ENCODE measurements at places on chromosomes 2 and 18. TPM values are rescaled to one million over a fixed set of nuclear protein-coding genes. Genes with fewer than 3 reads are reported as not detected.

DNA sequence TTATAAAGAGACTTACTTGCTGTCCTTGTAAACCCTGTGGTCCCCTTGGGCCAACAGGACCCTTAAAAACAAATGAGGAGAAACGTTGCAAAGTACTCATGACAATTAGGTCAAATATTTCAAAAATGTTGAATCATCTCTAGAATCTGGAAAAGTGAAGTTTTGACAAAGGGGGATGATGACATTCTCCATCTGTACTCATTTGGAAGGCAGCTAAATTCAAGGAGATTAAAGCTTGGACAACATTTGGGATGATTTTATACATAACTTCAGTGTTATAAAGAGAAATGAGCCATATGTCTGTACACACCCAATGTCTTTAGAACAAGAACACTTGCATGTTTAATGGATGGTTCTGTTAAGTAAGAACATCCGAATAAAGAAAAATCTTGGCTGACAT is 92.9 kb downstream of the COL5A2 start:
- DNase-seq = no peak

- DNase-seq = no peak
Measured at GRCh38 chr2:133871545-133872209, 303.4 kb upstream of the NCKAP5 start.

GRCh38 chr18:23881778-23882177 is 132.8 kb upstream of the TTC39C start:
- DNase-seq = no peak

- DNase-seq = no peak
Measured at GRCh38 chr2:101827246-101827645, 129.7 kb downstream of the MAP4K4 start.

GRCh38 chr2:74625658-74626425 is 22.3 kb downstream of the M1AP start:
- no peak for DNase-seq

DNA sequence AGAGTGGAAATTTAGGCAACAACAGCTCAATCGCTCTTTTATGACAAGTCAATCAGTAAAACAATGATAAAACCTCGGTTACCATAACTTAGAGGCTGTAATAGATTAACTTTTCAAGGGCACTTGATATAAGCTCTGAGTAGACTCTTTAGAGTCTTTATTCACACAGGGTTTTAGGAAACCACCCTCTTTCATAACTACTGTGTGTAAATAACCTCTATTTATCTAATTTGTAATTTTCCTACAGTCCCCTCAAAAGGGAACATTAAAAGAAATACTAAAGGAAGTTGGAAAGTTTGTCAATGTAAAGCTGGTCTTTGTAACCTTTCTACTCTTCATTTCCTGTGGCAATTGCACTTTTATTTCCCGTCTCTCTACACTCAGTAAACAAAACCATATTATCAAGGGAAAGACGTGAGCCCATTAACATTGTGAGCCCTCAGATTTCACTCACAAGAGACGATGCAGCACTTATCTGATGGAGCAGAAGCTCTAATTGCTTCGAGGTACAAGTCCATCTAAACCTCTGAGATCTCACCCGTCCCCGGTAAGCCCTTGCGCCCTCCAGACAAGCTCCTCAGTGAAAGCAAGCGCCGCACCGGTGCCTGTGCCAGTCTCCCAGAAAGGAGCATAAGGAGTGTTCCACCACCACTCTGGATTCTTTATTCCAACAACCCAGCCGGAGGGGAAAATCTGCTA is 1.1 kb upstream of the HOXD1 start:
- DNase-seq = no peak

DNA sequence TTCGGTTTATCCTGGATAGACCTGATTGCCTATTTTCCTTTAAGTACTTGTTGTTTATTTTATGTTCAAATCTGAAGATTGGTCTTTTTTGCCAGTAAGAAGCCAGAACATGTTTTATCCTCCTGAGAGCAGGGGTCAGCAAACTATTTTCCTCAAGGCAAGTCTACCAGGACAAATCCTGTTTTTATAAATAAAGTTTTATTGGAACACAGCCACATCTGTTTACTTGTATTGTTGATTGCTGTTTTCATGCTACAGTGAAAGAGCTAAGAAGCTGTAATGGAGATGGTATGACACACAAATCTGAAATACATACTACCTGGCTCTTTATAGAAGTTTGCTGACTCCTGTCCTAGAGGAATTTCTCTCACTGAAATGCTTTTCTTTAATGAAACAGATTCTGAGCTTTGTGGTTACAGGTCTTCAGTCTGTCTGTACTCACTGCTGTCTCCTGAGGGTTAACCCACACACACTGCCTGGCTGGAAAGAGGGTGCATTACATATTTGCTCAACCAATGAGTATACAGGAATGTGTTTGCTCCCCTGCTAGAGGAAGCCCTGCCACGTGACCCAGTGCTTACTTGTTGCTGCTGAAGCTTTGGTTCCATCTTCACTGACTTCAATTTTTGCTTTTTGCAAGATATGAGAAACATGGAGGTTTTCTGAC is 22.6 kb downstream of the MRPL44 start:
- DNase-seq = no peak

GRCh38 chr2:15725101-15725781 is 133.6 kb downstream of the DDX1 start:
- no peak for DNase-seq

DNA sequence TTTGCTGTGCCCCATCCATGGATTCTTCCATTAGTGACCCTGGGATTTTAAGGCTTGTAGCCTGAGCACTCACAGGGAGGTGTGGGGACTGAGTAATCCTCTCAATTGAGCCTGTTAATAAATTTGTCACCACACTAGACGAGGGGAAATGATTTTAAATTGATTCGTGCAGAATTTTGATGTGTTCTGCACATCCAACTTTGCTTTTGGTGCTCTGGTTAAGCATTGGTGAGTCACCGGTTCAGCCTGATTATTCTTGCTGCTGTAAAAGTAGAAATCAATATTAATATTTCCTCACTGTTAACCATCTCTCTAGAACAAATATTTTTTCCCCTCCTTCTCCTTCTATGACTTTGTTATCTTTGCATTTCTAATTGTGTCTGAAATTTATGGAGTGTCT is 482.0 kb downstream of the TSN start:
- no peak for DNase-seq

GRCh38 chr18:50659091-50660003 is 99.5 kb downstream of the MAPK4 start:
- DNase-seq = no peak

DNA sequence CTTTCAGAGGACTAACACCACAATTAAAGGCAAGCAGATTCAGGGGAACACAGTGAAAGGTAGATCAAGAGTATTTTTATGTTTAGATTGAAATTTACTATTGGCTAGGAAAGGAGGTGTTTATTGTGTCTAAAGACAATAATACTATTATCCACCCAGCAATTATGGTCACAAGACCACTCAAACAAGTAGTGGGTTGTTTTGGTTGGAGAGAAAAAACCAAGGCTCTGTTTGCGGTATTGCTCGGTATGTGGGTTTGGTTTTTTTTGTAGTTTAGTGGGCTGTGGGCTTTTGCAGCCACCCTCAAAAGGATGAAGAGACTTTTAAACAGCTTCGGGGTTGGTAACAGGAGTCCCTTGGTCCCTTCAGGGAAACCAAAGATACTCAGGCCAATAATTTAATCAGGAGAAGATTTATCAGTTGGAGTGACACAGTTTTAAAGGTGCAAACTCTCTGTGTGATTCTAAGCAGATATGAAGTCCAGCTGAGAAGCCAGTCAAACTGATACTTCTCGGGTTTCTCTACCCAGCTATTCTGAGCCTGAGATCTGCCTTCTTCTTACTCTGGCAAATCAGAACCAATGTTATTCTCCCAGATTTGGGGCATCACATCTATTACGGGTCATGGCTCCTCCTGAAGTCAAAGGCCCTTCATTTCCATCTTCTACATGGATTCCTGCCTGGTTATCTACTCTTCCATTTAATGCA is 55.3 kb downstream of the DCC start:
- DNase-seq = no peak

DNA sequence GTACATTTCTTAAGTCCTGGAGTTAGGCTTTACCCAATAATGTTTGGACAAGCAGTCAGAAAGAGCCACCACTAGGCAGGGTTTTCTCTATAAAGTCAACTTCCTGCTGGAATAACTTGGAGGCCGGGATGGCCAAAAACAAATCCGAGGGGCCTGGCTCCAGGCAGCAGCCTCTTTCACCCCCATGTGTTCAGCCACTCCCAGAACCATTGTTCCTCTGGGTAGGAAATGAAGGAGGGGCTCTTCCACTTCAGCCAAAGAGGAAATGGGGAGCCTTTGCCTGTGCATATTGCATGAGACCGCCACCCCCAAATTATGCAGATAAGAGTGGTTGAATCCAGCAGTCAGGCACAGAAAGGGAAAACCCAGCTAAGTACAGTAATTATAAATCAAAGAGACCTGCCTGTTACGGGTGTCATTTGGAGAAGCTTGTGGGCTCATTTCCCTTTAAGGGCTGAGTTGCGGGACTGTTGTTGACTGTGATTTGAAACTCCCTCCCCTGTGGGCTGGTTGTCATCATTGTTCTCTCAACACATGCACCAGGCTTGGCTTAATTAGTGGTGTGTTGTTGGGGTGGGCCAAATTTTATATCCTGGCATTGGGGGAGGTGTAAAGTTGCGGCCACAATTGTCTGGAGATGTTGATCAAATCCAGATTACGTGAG is 212.8 kb upstream of the SOX11 start:
- DNase-seq = no peak

DNA sequence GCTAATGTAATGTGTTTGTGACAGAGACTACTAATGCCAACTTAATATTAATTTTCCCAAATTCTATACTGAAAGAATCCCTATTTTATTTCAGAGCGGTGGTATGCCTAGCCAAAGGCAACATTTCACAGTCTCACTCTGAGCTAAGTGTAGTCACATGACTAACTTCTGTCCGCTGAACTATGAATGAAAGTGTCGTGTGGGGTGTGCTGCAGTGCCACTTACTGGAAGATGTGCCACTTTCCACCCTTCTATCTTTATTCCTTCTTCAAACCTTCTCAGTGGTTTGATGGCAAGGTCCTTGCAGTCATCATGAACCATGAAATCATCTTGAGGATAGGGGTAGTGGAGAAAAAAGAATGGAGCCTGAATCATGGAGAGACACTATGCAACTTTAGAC is 47.3 kb upstream of the C1D start:
- DNase-seq = no peak

Gene TEX44
- polyA plus RNA-seq = not detected

Gene BMP10
- polyA plus RNA-seq = not detected

Gene CTNNA2
- polyA plus RNA-seq = 0.27 TPM

Gene PRSS56
- polyA plus RNA-seq = not detected

Gene CD226
- polyA plus RNA-seq = 2.2 TPM

All from left lung (tissue), 14 donors.